Large intestine (tissue), 12 donors: ENCODE measurements at places on chromosomes 2 and 18. TPM values are rescaled to one million over a fixed set of nuclear protein-coding genes. Genes with fewer than 3 reads are reported as not detected.

- no peaks in the 10 kb centered on the region for H3K4me1 ChIP-seq
- H3K36me3 ChIP-seq, result no peaks in the 10 kb centered on the region
- H3K4me3 ChIP-seq, result no peak overlapping the region
- no peak for DNase-seq
Measured at GRCh38 chr2:152046940-152047339, 51.9 kb downstream of the CACNB4 start.

- H3K4me3 ChIP-seq, result no peak overlapping the region
- H3K4me1 ChIP-seq, result no peaks in the 10 kb centered on the region
- no peak for DNase-seq
- no peaks in the 10 kb centered on the region for H3K27me3 ChIP-seq
- H3K36me3 ChIP-seq, result no peaks in the 10 kb centered on the region
- no peak overlapping the region for H3K27ac ChIP-seq
Measured at GRCh38 chr2:181174611-181175580, 194.5 kb downstream of the UBE2E3 start.

- H3K4me3 ChIP-seq, result no peak overlapping the region
- no peak for DNase-seq
- H3K27me3 ChIP-seq, result no peaks in the 10 kb centered on the region
- no peaks in the 10 kb centered on the region for H3K4me1 ChIP-seq
- no peak overlapping the region for H3K27ac ChIP-seq
Measured at GRCh38 chr2:213046431-213046830, 105.0 kb downstream of the IKZF2 start.

DNA sequence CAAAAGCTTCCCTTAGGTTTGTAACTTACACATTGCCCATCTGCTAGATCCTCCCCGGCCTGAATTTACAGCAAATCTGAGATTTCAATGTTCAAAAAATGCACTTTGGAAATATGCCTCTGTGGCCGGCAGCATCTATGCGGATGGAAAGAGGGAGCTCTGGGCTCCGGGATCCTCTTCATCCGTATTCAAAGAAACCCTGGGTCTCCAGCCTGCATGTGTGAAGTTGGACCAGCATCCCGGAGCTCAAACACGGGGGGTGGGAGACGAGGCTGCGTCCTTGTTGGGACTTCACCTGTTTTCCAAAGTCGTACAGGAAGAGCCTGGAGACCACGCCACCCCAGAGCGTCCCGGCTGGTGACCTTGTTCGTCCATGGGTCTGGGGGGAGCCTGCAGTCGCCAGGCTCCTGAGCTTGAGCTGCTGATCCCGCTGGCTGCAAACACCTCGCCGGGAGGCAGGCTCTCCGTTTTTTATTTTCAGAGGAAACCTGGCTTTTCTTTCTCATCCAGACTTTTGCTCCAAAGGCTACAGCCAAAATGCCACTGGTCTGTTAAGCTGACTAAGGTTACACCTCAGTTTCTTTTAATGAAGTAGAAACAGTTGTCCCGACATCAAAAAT, 77.4 kb downstream of the PTGR3 start:
- H3K27me3 ChIP-seq, result no peaks in the 10 kb centered on the region
- H3K27ac ChIP-seq, result no peak overlapping the region
- DNase-seq, result no peak
- H3K36me3 ChIP-seq, result no peaks in the 10 kb centered on the region

KIAA2012 gene
- 0.28 TPM for polyA plus RNA-seq

VIT gene
- polyA plus RNA-seq, result 0.13 TPM

PROM2 gene
- polyA plus RNA-seq, result 2.0 TPM
